ENCODE measurements at places on chromosomes 5 and 9. TPM values are rescaled to one million over a fixed set of nuclear protein-coding genes. Genes with fewer than 3 reads are reported as not detected.

DNA sequence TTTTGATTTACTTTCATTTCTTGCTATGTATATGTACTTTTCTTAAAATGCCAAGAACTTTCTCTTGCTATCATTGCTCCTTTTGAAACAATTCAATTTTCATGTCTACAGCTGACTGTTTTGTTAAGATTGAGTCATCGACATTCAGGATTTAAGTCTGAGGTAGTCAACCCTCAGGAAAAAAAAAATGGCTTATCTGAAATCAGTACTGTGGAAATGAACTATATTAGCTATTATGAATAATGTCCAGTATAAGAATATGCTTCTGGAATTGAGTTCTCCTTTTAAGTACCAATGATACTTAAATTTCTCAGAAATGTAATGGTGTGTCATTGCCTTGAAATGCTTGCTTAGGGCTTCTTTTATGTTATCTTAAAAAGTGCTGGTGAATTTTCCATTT lies 37.9 kb downstream of the TNFAIP8 start:
- DNase-seq, result no peak

DNA sequence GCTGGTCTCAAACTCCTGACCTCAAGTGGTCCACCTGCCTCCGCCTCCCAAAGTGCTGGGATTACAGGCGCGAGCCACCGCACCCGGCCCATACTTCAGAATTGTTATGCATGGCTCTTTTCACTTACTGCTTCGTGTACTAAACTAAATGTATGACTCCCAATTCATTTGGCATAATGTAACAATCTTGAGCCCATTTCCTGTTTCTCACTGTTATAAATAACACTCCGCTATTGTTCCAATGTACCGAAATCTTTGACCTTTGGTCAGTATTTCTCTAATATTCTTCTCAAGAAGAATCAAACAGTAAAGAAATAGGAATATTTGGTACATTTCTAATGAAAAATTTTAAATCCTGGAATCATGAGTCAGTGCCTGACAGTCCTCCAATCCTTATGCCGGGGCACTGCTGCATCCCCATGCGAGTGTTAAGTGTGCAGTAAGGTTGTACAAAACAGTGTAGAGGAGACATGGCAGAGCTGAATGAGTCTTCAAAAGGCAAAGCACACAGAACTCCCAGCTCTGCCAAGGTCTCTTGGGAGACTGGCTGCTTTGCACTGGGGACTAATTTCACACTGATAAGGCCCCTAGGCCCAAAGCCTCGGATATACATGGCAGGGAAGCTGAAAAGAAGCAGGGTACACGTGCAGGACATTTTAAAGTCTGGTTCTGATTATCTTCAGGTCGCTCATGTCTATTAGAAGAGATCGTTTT lies 58.4 kb downstream of the HABP4 start:
- DNase-seq, result no peak

DNA sequence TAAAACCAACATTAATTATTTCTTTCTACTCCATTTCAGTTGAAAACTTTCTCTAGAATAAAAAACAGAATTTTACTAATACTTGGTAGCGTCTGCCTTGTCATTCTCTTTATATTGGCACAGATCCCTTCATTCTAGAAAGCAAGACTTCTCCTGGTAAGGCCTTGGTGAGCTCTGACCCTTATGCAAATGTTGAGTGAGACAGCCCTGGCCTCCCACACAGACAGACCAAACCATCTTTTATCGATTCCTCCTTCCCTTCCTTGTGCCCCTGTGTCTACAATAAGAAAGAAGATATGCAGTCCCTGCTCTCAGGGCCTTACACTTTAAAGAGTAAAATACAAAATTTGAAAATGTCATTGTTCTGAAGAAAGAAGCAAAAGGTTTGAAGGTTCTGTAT lies 262.2 kb downstream of the EFNA5 start:
- no peak for DNase-seq

DNA sequence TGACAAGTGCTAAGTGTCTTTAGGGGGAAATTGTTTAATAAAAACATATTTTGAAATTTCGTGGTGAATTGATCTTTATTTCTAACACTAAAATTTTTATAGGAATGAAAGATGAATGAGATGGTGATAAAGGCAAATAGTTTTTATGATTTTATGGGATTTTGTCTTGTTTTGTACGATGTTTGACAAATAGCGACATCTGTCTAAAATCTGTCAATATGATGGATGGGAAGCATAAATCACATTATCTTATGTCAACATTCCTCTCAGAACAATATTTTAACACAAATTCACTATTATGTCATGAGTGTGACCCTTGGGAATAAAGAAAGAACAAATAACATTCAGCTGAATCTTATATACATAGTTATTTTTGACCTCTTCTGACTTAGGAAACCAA lies 852.0 kb upstream of the CDH6 start:
- DNase-seq, result no peak

GRCh38 chr5:73902327-73903051 lies 276.5 kb downstream of the ARHGEF28 start:
- DNase-seq, result peak; percentile 36

DNA sequence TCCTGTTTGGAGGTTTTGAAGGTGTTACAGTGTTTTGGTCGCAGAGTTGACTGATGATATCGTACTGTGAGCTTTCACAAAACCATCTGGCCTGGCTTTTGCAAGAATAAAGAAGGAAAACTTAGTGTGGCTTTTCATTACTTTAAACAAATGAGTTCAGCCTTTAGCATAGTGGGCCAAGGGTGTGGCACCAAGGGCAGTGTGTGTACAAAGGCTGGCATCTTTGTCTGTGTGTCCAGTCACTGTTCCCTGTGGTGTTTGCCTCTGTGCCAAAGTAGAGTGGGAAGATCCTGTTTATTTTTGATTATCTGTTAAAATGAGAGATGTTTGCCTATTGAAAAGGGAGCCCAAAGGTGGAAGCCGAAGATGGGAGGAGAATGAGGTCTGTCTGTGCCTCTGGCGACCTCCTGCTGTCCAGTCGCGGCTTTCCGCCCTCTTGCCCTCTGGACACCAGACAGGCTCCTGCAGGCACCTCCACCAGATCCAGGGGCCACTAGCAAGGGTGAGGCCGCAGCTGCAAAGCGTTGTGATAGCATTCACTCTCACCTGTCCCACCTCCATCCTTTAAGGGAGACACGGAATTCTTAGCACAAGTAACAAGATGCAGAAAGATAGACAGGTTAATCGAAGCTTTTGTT lies 113.7 kb downstream of the TRIO start:
- DNase-seq, result no peak

MRPS2 gene
- polyA plus RNA-seq, result 41.1 TPM

MEF2C gene
- polyA plus RNA-seq, result 93.2 TPM

MARCOL gene
- polyA plus RNA-seq, result not detected

TTLL11 gene
- polyA plus RNA-seq, result 9.8 TPM

All from left lung (tissue), 14 donors.